ENCODE measurements at places on chromosomes 5 and 9.

DNA sequence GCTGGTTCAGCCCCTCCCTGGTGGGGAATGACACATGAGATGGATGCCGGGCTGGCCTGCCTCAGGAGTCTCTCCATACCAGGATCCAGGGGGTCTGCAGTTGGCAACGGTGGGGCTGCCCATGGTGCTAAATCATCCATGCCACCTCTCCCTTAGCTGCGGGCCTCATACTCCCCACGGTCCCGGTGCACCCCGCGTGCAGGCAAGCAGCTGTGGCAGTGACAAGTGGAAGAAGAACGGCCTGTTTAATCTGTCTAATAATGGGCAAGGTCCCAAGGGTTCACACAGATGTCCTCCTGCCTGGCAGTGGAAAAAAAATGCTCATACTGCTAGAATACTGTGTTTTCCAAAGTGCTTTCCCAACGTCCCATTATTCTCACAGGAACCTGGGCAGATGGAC lies 196.9 kb upstream of the PANK3 start:
- no peak for DNase-seq

DNA sequence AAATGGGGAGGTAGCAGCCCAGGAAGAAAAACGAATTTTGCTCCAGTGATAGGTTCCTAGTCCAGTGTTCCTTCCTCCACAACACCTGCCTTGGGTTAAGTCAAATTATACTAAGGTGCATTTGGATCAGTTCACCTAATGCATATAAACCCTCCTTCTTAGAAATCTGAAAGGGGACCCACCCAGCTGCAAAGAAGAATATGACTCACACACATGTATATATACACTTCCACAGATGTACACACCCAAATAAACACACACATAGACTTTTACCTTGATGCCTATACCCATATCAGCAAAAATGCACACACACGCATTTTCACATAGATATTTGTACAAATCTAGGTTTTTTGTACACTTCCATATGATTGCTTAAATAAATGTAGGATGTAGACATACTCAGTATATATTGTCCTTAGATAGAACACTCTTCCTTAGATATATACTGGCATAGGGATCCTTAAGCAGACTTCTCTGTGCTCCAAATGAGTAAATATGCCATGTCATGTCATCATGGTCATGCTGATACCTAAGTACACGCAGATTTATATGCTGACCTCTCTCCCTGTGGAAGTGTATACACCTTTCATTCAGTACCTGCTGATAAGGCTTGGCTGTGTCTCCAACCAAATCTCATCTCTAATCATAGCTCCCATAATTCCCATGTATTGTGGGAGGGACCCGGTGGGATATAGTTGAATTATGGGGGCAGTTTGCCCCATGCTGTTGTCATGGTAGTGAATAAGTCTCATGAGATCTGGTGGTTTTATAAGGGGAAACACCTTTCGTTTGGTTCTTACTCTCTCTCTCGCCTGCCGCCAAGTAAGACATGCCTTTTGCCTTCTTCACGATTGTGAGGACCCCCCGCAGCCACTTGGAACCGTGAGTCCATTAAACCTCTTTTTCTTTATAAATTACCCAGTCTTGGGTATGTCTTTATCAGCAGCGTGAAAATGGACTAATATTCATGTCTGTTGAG lies 10.2 kb downstream of the ADRB2 start:
- DNase-seq, result no peak

DNA sequence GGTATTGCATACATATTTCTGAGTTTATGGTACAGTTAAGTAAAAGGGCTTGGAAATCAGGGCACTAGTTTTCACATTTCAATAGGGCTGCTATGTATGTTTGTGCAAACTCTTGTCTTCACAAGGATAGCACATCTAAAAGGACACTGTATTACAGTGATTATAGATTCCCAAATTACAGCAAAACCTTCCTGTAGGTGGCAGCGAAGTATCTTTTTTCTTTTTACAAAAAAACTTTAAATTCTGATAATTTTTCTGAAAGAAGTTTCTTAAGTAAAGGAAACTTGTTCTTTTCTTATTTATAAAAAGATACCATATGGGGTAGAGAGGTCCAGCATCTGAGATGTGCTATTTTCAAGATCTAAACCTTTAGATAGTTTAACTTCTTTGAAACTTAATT lies 337.8 kb downstream of the PTPRD start:
- no peak for DNase-seq

GRCh38 chr9:7174884-7175283 lies 417.1 kb downstream of the KDM4C start:
- DNase-seq, result no peak

DNA sequence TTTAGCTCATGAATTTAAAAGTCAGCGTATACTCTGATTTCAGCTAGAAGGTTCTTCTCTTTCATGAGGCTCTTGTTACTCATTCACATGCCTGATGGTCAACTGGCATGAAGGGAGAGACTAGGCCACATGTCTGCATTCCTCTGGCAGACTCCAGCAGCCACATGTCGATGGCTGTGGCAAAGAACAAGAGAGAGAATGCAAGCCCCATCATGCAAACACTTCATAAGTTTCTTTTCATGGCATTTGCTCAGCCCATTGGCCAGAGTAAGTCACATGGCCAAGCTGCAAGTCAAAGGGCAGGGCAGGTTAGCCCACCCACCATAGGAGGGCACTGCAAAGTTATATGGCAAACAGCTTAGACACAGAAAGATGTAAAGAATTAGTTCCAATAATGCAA lies 5.4 kb downstream of the KCNV2 start:
- DNase-seq, result no peak

DNA sequence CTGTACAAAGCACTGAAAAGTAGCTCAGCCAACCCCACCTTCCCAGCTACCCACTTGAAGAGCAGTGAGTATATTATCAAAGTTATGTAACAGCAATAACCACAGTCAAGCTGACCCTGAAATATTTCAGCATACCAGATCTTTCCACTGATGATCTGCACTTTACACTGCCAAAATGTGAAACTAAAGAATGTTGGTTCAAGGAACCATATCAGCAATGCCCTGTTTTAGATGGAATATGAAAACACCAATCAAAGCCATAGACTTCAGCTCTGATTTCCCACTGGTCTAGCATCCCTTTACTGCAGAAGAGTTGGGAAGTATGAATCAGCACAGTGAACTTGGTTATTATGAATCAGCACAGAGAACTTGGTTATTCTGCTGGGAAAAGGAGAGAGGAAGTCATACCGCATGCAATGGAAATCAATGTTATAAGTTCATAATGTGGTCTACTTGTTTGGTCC lies 20.0 kb downstream of the CEMIP2 start:
- DNase-seq, result no peak

GRCh38 chr5:132853323-132853722 lies 12.9 kb downstream of the GDF9 start:
- no peak for DNase-seq

- peak; percentile 90 for DNase-seq
Observed at GRCh38 chr9:127869310-127870152, 7.9 kb downstream of the AK1 start.

DNA sequence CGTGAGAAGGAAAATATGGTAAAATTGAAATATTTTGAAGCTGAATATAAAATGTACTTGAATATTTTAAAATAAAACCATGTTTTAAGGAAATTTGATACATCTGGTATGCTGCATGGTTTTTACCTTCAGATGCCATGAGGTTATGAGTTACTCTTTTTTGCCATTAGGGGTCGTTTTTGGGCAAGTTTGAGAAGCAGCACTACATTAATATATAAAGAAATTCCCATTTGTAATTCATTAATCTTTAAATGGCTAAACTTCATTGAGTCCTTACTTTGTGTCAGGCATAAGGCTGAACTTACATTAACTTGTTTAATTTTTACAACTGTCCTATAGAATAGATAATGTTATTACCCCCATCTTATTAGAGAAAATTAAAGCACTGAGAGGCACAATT lies 152.3 kb downstream of the KDM4C start:
- DNase-seq, result no peak

GRCh38 chr5:154709368-154710305 lies 45.5 kb upstream of the LARP1 start:
- DNase-seq, result no peak

GRCh38 chr5:171295299-171295698 lies 13.7 kb upstream of the TLX3 start:
- no peak for DNase-seq

DNA sequence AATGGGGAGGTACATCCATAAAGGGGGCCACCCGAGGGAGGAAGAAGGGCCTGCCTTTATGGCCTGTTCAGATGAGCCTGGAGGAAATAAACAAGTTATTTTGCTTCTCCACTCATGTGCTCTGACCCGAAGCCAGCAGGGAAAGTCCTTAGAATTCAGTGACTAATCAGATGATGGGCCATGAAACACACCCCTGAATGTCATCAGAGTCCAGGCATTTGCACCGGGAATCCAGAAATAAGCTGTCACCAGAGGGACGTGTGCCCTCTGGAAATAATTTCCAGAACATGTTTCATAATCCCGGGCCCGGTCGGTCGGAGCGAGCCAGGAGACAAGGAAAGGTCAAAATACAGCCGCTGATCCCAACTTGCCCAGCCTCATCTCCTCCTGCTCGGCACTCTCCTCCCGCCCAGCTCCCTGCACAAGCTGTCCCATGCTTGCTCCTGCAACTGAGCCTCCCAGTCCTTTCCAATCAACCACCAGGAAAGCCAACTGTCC lies 73.6 kb upstream of the ZNF622 start:
- peak; percentile 91 for DNase-seq

GRCh38 chr5:146528236-146528635 lies 12.2 kb upstream of the GPR151 start:
- DNase-seq, result no peak

DNA sequence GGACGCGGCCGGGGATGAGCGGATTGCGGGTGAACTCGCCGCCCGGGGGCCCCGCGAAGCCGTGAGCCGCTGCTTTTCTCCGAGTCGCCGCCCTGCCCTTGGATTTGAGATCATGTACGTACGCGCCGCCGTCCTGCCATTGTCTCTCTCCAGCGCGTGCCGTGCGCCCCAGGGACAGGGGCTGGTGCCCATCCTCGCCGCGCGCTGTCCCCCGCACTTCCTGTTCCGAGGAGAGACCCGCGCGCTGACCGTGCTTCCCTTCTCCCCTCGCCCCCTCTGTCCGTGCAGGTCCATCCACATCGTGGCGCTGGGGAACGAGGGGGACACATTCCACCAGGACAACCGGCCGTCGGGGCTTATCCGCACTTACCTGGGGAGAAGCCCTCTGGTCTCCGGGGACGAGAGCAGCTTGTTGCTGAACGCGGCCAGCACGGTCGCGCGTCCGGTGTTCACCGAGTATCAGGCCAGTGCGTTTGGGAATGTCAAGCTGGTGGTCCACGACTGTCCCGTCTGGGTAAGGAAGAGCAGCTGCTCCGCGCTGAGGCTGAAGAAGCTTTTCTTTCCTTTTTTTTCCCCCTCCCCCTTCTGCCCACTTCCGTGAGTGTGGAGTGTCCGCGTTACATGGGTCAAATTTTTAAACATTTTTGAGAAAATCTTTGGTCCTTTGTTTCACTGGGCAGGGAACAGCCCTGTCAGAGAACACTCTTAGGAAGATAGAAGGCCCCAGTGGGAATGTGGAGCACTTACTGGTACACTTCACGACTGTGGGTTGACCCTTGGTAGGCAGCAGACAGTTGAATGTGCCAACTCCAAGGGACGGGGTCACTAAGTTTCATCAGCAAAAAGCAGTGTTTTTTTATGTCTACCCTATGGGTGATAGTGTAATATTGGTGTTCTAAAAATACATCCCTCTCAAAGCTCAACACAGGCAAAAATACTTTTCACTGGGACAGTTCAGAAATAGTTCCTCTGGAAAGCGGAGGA lies 727 bp downstream of the RHOBTB3 start:
- DNase-seq, result peak; percentile 82

DNA sequence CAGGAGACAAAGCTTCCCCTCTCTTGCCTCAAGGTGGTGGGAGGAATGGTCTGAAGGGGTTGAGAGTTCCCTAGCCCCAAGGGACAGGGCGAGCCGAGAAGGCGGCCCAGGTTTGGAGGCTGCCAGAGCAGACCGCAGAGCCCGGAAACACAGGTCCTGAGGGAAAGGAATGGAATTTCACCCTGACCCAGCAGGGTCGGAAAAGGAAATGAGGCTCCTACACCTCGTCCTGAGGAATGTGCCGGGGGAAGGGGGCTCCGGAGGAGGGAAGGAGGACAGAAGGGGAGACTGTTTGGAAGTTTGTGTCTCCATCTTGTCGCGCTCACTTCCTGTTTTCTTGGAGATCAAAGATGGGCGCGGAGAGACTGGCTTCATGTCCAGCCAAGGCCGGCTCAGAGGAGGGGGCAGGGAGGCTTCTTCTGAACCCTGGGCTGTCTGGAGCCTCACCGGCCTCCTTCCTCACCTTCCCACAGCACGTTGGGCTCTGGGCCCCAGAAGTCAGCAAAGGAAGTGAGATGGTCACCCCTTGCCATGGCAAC lies 9.6 kb downstream of the ENG start:
- DNase-seq, result peak; percentile 75

DNA sequence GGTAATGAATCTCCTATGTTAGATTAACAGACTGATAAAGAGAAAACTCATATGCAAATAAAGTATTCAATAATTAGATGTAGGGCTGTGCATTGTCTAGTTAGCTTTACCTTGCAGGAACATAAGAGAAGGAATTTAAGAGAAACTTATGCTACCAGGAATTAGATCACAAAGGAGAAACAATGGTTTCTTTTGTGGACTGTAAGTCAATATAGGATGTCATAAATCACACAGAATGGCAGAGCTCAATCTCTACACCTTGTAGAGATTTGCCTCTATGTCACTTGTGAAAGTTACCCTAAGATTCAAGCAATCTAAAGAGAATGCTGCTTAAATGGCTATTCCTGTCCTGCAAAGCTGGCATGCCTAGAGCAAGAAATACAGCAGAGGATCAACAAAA lies 26.0 kb downstream of the SLCO4C1 start:
- DNase-seq, result no peak

DNA sequence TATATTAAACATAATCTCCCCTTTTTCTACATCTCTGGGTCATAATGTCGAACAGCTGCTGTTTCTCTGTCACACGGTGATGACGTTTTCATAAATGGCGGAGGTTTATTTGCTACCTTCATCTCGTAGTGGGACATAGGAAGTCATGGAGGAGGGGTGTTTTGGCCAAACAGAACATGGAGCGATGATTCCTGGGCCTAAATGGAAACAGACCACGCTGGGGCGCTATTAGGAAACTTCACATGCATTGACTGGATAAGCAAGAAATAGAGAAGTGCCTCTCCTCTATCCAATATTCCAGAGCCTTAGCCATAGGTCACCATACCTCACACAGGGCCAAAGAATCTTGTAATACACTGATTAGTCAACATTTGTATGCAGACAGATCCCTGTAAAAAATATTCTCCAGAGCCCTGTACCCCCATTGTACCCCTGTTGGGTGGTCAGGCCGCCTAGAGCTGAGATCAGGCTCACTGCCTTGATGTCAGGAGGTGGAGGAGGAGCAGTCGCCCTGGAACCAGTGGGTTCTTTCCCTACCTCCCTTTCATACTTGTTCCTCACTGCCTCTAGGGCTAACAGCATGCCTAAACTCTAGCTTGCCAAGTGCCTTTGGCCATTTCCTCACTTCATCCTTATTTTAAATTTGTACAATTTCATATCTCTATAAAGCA lies 77.8 kb upstream of the SPIN1 start:
- DNase-seq, result no peak

Data from heart left ventricle (tissue), 16 donors.